ENCODE measurements at places on chromosomes 3 and 15.

DNA sequence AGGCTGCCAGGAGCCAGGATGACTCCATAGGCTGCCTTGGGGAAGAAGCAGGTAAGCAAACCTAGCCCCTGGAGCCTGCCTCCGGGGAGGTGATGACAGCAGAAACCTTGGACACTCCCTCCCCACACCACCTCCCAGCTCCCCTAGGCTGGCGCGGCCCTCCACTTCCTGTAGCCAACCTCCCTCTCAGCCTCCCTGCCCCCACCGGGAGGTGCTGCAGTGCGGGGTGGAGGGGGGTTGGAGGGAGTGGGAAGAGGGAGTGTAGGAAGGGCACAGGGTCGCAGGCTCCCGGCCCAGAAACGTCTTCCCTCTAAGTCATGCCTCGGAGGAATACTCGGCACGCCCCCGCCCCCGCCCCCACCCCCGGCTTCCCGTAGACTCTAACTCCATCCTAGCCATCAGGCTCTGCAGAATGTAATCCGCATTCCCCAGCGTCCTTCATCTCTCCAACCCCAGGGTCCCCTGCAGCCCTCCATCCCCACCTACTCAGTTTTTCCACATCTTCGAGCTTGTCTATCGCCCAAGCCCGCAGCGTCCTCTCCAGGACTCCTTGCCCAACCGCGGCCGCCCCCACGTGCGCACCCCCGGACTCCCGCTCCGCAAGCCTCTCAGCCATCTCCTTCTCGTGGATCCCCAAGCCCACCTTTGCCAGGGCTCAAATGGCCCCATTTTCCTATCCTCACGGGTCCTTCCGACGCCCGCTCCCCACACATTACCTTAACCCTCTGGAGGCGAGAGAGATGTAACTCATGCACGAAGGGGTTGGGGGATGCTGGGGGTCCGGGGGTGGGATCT is 528 bp downstream of the LPCAT4 start:
- peak; percentile 66 for DNase-seq

DNA sequence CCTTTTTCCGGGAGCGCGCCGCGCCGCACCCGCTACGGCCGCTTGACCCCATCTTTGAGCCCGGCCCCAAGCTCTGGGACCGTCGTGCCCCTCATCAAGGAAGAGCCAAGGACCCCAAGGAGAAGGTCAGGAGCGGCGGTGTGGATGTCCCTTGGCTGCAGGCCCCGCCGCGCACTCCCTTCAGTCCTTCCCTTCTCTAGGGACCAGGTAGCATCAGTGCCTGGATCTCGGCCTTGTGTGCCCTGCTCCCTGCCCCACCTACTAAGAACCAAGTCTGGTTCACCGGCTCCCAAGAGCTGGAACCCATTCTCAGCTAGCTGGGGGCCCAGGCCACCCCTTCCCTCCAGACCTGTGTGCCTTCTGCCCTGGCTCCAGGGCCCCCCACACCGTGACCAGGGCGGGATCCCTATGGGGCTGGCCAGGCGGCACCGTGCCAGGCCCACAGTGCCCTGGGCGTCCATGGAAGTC is 69.3 kb upstream of the CGNL1 start:
- DNase-seq = no peak

DNA sequence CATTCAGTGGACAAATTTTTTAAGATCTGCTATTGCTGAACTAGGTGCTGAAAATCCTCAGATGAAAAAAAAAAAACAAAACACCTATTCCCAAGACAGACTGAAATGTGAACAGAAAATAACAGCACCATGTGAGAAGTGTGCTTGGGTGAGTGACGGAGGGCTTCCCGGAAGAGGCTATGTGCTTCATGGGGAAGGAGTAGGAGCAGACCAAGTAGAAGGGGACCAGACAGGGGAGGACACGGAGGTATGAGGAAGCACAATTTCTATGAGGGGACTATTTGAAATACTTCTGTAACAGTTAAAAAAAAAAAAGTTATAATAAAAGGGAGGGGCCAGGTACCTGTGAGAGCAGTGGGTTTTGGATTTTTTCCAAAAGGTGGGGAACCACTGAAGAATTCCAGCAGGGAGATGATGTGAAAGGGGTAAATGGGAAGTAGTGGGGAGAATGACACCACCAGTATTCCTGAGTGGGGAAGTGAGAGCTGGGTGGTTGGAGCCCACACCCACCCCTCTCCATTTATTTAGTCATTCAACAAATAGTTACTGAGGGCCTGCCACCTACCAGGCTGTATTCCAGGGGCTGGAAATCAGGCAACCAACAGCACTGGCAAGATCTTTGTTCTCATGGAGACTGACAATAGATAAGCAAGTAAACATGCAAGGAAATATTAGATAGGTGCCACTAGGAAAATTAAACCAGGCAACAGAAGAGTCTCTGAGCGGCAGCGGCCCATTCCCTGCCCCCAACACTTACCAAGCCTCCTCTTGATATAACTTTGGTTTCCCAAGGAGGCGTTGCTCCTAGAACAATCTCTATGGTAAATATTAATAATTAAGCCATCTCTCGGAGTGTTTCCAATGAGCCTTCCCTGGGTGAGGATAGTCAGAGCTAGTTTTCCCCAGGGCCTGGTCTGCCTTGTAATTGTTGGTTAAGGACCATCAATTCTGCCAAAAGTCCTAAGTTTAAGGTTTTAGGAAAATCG is 3.8 kb upstream of the USP3 start:
- peak; percentile 93 for DNase-seq

DNA sequence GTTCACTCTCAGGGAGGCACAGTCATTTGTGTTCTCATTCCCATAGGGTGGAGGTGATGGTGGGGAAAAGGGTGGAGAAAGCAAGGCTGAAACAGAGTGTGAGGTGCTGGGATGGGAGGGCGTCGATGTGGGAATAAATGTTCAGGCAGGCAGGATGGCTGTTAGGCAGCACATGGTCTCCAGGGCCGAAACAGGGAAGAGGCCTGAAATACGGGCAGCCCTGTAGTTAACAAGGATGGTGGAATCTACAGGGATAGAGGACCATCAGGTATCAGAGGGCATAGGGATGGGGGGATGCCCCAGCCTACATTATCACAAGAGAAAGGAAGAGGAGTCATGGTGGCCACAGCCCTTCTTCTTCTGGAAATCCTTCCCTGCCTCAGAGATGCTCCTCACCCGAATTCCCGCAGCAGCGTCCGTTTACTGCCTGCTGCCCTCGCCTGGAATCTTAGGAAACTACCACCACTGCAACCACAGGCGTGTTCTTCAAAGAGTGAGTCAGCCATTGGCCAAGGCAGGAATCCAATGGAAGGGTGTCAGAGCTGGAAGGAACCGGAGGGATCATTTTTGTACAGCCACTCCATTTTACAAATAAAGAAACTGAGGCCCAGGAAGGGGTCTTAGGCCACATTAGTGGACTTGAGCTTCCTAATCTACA is 49.7 kb upstream of the POMGNT2 start:
- peak; percentile 50 for DNase-seq

- DNase-seq = peak; percentile 29
Measured at GRCh38 chr3:153927107-153927506, 194.1 kb upstream of the ARHGEF26 start.

DNA sequence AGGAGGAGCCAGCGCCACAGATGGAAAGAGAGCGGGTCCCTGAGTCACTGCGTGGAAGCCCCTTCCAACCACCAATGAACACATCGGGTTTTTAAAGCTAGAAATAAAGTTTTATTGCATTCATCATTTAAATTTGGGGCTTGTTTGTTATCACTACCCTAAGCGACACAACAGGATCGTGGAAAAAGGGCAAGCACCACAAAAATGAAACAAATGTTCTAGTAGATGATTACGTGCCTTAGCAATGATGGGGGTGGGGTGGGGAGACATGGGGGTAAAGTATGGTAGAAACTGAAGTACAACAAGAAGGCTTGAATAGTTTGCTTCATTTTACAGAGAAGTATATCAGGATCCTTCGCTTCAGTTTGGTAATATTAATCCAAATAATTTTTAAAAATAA is 221.6 kb upstream of the ATP10A start:
- no peak for DNase-seq

- no peak for DNase-seq
Measured at GRCh38 chr3:187949093-187949820, 204.0 kb upstream of the BCL6 start.

- no peak for DNase-seq
Measured at GRCh38 chr15:33211176-33211808, 16.8 kb upstream of the FMN1 start.

Measured in A549 (cell line).